Cardiac septum (tissue), 1 donor: ENCODE measurements at places on chromosomes 2 and 18.
A peak's percentile ranks its signal among the peaks of the same experiment; 100 is the strongest.

DNA sequence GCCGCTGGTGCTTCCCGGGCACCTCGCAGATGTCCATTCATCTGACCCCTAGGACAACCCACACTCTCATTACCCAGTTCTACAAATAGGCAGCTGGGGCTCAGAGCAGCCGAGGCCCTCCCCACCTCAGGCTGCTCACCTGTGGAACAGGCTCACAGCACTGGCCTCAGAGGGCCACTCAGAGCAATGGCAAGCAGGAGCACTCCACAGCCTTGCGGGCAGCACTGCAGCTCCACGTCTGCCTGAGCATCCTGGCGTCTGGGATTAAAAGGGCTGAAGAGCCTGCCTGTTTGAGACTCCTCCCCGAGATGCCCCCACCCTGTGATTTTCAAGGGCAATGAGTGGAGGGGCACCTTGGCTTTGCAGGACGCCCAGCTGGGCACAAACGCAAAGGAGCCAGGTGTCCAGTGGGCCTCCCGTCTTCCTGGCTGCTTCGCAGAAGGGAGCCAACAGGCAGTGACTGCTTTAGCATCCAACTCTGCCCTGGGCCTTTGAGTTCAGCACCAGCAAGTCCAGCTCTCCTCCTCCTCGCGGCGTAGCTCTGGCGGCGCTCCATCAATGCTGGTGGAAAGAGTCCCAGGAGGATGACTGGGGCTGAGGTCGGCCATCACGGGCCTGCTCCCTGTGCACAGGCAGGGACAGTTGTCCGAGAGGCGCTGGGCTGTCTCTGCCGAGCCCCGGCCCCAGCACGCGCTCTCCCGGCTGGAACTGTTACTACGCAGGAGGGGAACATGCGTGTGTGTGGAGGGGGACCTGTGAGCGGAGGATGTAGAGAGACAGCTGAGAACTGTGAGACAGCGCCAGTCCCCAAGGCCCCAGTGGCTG, 297.2 kb downstream of the NDUFA10 start:
- peak; percentile 73 for DNase-seq

- DNase-seq, result no peak
Observed at GRCh38 chr2:227891673-227892072, 20.2 kb downstream of the DAW1 start.

DNA sequence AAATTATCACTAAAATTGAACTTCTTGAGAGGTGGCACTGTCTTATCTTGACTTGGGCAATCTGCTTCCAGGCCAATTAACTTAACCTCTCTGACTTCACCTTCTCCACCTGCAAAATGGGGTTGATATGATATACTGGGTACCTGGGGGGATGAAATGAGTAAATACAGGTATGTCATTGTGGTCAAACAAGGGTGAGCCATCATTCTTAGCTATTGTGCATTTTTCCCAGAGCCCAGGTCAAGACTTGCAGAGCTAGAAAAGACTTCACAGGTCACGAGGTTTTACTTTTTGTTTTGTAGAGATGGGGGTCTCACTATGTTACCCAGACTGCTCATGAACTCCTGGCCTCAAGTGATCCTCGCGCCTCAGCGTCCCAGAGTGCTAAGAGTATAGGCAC, 145.0 kb downstream of the PRKCE start:
- DNase-seq, result no peak

- DNase-seq, result no peak
Observed at GRCh38 chr2:197613509-197613987, 61.8 kb downstream of the RFTN2 start.

DNA sequence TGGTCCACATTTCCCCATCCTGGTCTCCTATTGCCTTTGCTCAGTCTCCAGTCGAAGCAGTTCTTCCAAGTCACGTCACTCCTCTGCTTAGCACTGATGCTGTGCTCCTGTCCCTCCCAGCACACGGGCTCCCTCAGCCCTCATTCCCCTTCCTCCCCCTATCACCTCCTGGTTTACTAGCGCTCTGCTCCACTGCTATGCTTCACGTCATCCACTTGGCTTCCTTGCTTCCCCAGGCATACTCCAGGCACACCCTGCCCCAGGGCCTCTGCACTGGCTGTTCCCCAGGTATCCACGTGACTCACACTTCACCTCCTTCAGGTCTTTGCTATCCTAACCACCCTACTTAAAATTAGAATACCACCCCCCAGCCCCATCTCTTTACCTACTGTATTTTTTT, 269.3 kb downstream of the GLI2 start:
- DNase-seq, result no peak

GRCh38 chr18:50659091-50660003, 99.5 kb downstream of the MAPK4 start:
- peak; percentile 75 for DNase-seq

- DNase-seq, result no peak
Observed at GRCh38 chr2:27201675-27202074, 10.2 kb upstream of the ATRAID start.

GRCh38 chr2:59733970-59734369, 819.5 kb downstream of the BCL11A start:
- DNase-seq, result no peak

- peak; percentile 82 for DNase-seq
Observed at GRCh38 chr2:241811201-241811951, 2.4 kb downstream of the NEU4 start.

- DNase-seq, result no peak
Observed at GRCh38 chr2:45960057-45960863, 308.8 kb downstream of the PRKCE start.

DNA sequence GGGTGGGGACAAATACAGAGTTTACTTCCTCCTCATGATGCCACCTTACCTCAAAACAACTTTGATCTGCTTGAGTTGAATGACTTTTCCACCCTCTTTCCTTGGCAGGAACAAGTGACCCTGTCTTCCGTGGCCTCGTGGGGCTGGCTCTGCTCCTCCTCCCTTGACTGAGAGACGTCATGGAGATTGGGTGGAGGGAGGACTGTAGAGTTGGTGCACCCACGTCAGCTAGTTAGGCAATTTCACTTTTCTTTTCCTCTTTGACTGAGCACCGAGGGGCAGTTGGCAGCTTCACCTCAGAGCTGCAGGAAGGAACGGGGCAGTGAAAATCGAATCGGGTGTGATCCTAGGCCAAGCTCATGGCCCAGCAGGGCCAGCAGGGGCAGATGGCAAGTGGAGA, at the start of gene SP140:
Gene SP140, plus strand, starts transcription at position 251 of the 400 bp plus-strand sequence. Its CDS starts 109 bp downstream, at position 360.
- peak; percentile 86 for DNase-seq

DNA sequence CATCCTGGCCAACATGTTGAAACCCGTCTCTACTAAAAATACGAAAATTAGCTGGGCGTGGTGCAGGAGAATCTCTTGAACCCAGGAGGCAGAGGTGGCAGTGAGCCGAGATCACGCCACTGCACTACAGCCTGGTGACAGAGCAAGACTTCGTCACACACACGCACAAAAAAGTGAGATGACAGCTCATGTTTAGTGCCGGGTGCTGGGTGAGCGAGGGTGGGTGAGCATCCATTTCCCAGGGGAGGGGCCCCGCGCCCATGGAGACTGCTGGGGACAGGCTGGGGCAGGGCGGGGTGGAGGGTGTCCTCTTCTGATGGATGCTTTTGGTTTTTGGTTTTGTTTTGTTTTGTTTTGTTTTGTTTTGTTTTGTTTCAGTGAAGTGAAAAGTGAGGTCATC, 206.5 kb downstream of the GBX2 start:
- no peak for DNase-seq

- DNase-seq, result no peak
Observed at GRCh38 chr2:28036307-28036706, 145.8 kb downstream of the BABAM2 start.

DNA sequence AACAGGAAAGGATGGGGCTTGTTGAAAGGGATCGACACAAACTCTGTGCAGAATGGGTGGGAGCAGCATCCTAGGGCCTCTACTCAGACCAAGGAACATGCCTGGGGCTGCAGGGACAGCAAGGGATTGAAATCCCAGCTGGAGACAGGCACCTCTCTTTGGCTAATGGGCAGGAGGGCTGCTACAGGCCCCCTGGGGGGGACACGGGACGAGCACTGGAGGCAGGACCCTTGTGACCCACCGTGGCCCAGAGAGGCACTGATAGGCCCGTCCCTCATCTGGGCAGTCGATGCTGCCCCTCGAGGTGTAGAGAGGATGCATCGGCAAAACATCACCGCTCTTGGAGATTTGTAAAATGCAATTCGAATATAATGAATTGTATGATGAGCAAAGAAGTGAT, 5.1 kb downstream of the HS1BP3 start:
- DNase-seq, result no peak

DNA sequence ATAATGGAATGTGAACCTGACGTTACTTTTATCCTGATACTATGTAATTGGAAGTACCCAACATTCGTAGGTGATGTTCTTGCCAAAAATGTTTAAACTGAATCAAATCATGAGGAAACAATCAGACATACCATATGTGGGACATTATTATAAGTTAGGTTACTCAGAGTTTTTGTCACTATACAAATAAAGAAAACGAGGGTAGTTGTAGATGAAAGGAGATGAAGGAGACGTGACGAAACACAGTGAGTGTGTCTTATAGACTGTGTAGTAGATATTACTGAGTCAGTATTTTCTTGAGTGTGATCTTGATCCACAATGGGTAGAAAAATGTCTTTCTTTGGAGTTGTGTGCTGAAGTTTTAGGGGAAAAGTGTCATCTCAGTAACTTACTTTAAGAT, 176.8 kb downstream of the ZNF407 start:
- DNase-seq, result no peak

- no peak for DNase-seq
Observed at GRCh38 chr2:64015391-64015790, 3.8 kb downstream of the VPS54 start.

- no peak for DNase-seq
Observed at GRCh38 chr2:145652036-145652435, 1132.1 kb upstream of the ZEB2 start.

GRCh38 chr2:23107327-23107941, 277.5 kb upstream of the KLHL29 start:
- no peak for DNase-seq

DNA sequence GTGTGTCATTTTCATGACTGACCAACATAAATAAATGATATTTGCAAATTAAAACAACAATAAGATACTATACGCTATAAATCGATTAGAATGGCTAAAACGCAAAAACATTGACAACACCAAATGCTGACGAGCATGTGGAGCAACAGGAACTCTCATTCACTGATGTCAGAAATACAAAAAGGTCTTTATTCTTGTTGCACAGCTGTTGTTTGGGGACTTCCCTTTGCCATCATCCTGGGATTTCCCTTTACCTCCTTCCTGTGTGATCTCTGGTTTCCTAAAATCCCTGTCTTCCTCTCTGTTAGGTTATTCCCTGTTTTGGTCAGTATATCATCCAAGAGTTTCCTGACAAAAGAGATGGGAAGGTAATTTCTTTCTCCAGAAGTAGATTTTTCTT, 66.0 kb downstream of the NOL10 start:
- no peak for DNase-seq

DNA sequence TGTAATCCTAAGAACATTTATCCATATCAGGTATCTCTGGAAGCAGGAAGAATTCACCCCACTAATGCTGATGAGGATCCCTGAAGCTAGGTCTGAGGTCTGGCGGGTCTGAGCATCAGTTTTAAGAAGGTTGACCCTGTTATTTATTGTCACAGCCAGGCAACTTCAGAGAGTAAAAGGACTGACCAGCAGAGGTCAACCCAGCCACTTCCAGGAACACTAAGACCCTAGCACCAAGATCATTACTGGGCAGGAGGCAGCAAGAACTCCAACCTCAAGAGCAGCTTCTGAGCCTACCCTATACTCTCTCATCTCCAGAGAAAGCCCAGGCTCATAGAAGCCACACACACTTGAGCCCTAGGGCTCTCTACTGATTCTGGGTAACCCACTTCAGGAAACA, 901.4 kb downstream of the DCDC2C start:
- no peak for DNase-seq

DNA sequence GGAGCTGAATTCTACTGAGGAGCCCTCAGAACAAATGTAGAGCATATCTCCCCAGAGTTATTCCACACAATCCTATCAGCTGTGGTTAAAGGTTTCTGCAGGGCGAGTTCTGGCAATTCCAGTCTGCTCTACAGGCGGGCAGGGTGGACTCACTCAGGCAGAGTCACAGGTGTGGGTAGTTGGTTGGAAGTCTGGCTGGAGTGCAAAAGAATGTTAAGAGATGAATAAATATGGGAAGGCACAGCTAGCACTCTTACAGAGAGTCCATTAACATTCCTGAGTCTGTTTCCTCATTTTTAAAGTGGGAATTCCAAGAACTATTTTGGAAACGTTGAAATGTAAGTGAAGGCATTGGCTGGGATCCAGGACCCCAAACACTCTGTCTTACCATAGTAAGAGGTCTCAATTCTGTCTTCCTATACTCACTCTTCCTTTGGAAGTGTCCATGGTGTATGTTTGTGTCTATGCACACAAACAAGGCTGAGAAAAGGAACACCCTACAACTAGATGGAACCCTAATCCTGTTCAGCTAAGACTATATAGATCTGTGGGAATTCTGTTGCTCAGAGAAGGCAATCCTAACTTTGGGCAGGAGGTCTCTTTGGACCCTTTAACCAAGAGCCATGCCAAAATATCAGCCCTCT, 63.3 kb upstream of the AQP4 start:
- no peak for DNase-seq
